ENCODE measurements at places on chromosomes 13 and 19.

DNA sequence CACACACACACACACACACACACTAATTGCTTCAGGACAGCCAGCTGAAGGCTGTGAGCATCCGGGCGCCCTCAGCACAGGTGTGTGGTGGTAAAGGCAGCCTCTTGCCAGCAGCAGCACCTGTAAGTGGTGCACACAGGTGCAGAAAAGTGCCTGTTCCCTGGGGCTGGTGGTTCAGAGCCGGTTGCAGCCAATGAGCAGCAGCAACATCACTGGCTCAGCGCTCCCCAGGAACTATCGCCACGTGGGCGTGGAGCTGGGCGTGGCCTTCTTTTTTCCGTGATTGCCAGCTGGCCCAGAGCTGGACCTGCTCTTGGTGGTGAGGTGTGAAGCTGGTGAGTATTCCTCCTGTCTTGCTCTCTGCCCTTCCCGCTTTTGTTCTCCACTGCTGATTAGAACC, at the start of gene NLRP5:
Gene NLRP5, plus strand, starts transcription at position 289 of the 400 bp plus-strand sequence.
- DNase-seq, result no peak

GRCh38 chr13:80329250-80329649, 11.7 kb downstream of the SPRY2 start:
- no peak for DNase-seq

GRCh38 chr19:18682807-18683108, 722 bp upstream of the CRTC1 start:
- no peak for DNase-seq

DNA sequence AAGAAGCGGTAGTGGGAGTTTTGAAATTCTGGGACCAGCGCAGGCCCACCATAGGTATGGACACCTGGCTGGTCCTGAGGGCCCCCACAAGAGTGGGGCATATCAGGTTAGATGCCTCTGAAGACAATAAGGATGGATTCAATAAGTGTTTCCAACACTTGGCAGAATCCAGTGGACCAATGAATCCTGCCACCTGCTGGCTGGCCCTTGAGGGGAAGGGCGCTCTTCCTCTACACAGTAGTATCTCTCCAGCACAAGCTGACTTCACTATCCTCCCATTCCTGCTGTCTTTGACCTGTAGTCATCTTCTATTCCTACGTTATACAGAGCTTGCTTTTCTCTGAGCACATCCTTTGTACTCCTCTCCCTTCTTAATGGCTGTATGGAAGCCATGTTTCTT, 199.7 kb upstream of the TSHZ3 start:
- no peak for DNase-seq

DNA sequence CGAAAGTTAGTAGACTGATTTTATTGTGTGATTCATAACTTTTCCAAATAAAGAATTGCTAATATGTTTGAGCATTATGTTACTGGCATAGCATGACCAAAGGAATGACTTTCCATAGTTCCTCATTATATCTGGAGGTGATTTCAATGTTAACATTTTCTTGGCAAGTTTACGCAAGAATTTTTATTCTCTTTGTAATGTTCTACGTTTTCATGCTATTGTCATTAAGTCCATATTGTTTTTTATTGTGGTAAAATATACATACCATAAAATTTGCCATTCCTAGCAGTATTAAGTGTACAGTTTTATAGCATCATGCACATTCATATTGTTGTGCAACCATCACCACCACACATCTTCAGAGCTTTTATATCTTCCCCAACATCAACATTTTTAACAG, 14.8 kb downstream of the KCTD12 start:
- no peak for DNase-seq

DNA sequence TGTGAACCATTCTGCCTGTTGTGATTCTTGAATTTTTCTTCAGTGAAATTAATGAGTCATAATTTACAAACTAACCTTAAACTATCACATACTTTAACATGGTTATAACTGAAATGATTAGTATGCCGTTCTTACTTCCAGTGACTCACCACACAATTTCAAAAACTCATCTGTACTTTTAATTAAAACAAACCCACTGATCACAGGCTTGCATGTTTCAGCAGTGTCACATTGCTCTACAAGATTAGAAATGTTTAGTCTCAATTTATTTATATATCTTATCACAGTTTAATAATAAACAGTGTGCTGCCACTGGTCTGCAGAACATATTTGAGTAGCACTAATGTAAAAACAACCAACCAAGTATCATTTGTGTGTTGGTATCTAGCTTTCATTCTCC, 2227.9 kb upstream of the PCDH20 start:
- DNase-seq, result no peak

- no peak for DNase-seq
These were observed 38.4 kb upstream of the STARD13 start for GRCh38 chr13:33323801-33324510.

- no peak for DNase-seq
These were observed 49.5 kb downstream of the C13orf46 start for GRCh38 chr13:113924184-113924901.

GRCh38 chr19:10219678-10220077, 11.5 kb downstream of the S1PR2 start:
- no peak for DNase-seq

DNA sequence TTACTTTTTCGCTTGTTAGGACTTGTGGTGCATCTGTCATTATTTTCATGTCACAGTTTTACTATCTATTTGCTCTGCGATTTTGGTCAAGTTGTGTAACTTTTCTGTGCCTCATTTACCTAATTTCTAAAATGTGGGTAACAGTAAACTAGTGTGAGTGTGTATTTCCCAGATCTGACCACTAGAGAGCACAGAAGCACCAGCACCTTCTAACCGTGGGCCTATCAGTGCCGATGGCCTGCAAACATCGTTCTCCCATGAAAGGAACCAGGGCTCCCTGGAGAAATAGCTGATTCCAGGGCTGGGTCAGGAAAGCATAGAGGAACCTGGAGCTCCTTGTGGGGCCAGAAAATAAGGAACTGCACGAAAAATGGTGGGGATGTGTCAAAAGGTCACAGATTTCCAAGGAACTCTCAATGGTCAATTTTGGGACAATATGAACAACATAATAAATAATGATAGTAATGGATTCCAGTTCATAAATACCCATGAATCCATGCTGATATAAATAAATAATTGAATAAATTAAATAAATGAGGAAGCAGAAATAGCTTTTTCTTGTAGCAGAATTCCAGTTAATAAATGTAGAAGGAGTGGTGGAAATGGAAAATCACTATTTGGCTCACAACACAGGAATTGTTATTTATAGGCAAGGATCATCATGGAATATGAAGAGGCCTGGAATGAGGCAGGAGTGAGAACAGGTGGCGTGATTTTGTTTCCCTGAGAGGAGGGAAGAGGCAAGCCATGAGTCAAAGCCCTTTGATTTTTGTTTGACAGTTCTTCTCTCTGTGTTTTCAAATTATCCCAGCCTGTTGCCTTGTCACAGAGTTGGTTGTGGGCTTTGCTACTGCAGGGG, 31.1 kb downstream of the CEACAM8 start:
- DNase-seq, result no peak
